Esophagus squamous epithelium (tissue), 5 donors: ENCODE measurements at places on chromosomes 5 and 9.

GRCh38 chr5:111968459-111968858 is 211.5 kb upstream of the NREP start:
- no peak for DNase-seq

DNA sequence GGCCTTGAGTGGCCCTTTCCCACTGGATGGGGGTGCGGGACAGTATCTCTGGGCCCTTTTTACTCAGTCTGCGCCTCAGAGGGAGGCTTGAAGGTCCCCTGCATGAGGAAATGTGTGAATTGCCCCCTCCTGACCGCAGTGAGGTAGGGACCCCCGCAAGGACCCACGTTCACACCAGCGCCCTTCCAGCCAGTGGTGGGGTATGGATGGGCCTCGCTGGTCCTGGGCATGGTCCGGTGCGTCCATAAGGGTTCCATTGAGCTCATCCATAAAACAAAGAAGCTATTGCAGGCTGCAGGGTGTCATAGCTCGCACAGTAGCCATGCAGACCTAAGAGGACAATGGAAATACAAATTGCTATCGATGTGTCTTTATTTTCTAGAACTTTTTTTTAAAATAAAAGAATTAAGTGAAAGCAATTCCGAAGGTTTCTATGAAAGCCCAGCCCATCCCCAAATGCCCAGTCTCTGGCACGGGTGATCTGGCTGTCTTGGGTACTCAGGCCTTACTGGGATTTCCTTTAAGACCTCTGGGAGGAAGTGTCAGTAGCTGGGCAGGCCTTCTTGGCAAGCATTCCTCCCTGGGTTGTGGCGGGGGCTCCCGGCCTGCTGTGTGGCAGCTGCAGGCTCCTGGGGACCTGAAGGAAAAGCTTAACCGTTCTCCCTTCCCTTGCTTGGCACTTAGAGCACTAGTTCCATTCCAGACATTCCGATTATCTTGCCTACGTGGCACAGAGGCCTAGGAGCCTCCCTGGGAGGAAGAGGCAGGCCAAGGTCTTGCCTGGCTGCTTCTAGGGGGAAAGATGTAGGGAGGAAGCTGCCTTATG is 1.5 kb upstream of the SEMA5A start:
- DNase-seq: no peak

- DNase-seq: no peak
Observed at GRCh38 chr5:169970911-169971765, 9.2 kb downstream of the INSYN2B start.

DNA sequence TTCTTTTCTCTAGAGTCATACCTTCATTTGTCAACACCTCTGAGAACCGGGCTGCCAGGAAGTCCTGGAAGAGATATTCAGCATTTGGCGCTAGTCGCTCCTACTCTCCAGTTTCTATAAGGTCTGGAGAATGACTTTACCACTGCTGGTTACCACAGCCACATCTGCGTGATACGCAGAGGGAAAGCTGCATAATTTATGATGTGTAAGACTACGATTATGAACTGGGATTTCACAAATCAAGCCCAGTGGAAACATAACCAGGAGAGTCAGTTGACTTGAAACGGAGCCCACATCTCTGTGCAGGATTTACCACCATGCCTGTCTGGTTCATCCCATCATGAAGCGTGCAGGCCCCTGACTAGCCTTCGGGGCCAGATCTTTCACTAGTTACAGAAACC is 72.6 kb downstream of the FGF1 start:
- DNase-seq: no peak

DNA sequence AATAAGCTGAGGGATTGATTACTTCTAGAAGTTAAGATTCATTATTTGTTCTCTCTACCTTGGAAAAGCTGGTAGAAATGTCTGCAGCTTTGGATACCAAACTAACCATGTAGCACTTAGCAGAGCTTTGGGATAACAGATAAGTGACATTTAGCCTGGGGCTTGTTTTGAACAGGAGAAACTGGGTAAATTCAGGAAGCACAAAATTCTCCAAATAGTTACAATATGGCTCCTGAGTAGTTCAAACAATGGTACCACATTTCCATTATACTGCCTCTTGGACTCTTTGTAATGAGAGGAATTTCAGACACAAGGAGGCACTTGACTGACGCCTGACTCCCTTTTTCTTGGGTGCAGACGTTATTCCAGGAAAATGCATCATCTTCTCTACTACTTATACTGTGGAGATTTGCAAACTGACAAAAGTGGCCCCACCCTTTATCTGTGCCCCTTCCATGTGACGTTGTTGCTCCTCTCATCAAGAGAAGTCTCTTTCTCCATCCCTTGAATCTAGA is 22.5 kb downstream of the PRUNE2 start:
- DNase-seq: no peak

DNA sequence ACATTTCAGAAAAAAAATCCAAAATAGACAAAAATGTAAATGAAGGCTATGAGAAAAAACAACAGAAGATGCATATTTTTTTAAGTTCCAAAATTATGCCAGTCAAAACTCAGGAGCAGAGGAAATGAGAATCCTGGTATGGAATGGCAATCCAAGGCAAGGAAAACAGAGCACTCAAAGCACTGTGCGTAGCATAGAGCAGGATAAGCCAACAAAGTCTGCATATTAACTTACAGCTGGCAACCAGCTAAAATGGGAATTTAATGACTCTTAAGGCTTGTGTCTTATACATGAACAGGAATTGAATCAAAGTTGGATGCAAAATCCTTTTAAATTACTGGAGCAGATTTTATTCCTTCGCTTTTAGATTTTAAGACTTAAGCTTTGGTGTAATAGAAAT is 203.5 kb upstream of the DAPK1 start:
- DNase-seq: no peak

DNA sequence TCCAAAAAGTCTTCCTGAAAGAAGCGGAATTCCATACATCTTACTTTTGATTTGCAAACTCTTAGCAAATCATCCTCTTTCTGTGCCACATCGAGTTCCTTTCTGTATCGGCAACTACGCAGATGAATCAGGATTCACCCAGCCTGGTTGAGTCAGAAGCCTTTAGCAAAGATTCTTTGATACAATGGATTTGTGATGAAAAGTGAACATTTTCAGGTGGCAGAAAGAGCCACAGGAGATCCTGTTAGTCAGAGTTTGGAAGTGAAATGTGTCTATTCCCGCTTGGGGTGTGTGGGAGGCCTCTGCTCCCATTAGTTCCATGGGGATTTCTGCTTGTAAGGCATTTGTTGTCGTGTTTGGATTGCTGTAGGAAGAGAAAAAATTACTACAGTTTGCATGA is 351.8 kb upstream of the WWC1 start:
- DNase-seq: no peak

- no peak for DNase-seq
Observed at GRCh38 chr5:130890610-130891009, 274.4 kb downstream of the HINT1 start.

DNA sequence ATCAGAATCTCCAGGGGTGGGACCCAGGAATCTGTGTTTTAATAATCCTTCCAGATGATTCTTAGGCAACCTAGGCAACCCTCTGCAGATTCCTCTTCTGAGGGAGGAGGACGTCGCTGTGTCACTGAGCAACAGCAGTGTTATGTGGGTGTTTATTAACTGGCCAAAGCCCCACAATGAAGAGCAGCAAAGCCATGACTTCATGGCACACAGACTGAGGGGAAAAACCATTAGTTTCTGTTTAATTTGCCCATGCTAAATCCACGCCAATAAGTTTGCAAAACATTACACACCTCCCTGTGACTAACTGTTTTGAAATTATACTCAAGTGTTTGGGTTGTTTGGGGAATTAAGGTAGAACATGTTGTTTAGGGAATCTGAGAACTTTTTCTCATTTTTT is 83.7 kb upstream of the TMED7 start:
- DNase-seq: no peak

DNA sequence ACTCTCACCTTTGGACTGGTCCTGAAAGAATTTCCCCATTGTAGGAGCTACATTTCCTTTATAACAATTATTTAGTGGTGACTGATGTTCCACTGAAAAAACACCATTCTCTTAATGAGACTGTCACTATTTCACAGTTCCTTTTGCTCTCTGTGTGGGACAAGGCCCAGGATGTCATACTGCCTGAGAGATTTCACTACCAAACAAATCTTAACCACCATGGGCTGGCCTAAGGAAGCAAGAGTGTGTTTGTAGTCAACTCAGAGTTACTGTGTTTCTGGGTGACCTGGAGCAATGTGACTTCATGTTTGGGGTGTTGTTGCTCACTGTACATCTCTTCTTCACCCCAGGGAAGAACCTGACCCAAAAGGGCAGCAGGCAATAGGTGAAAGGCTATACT is 50.1 kb upstream of the ZNF608 start:
- DNase-seq: no peak

DNA sequence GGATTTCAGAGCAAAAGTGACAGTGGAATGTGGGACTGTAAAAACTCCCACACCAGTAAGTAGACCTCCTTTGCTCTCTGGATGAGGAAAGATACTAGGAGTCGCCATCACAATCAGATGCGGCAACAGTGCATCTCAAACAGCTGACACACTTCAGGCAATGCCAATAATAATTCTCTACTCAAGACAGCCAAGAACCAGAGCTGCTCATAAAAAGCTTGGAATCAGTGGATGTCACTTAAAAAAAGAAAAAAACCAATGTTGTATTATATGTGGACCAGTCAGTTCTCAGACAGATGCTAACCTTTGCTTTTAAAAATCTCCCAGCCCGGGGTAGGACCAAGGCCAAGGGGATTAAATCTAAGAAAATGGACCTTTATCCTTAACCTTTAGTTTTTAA is 185.0 kb downstream of the GNA14 start:
- no peak for DNase-seq
